ENCODE measurements at places on chromosomes 5 and 9.
A peak's percentile ranks its signal among the peaks of the same experiment; 100 is the strongest.

DNA sequence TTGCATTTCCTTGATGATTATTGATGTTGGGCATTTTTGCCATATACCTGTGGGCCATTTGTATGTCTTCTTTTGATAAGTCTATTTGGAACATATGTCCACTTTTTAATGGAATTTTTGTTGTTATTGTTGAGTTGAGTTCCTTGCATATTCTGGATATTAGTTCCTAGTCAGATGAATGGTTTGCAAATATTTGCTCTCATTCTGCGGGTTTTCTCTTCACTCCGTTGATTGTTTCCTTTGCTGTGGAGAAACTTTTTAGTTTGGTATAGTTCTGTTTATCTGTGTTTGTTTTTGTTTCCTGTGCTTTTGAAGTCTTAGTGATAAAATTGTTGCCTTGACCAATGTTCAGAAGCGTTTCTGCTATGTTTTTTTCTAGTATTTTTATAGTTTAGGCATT lies 13.0 kb downstream of the OSMR start:
- no peak for DNase-seq

- no peak for DNase-seq
These were observed 241.5 kb upstream of the CLINT1 start for GRCh38 chr5:158100373-158100888.

GRCh38 chr9:16030528-16031185 lies 477.8 kb downstream of the CCDC171 start:
- peak; percentile 73 for DNase-seq

- no peak for DNase-seq
These were observed 89.8 kb downstream of the PCDH1 start for GRCh38 chr5:141788296-141788970.

All from AG08396 (cell line).